ENCODE measurements at places on chromosomes 7 and 10.

DNA sequence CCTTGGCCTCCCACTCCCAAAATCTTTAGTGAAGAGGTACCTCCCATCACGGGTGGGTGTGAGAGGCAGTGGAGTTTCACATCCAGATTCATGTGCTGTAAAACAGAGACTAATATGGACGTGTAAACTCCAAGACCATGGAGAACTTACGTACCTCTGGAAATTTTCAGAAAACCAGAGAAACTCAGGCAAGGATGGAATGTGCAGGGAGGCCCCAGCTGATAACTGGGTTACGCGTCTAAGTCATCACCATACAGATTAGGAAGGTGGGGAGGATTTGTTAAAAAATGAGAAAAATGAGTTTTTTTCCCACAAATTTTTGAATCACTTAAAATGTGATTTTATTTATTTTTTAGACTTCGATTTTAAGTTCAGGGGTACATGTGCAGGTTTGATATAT is 16.3 kb upstream of the STN1 start:
- no peak for DNase-seq

- no peak for DNase-seq
Observed at GRCh38 chr7:79403451-79403850, 50.0 kb downstream of the MAGI2 start.

DNA sequence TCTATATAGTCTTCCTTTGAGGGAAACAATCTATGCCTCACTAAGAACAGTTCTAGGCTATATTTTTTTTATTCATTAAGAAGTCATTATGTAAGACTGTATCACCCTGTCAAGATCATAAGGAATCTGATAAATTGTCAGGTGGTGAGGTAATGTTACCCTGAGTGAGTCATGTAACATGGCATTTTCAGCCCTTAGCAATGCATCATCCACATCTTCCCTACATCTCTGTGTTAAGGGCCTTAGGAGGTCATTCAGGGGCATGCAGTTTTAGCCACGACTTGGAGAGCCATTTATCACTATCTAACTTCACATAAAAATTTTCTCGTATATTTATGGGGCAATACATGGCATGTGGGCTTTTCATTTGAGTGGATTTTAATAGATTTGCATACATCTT is 924.5 kb upstream of the MBL2 start:
- no peak for DNase-seq

DNA sequence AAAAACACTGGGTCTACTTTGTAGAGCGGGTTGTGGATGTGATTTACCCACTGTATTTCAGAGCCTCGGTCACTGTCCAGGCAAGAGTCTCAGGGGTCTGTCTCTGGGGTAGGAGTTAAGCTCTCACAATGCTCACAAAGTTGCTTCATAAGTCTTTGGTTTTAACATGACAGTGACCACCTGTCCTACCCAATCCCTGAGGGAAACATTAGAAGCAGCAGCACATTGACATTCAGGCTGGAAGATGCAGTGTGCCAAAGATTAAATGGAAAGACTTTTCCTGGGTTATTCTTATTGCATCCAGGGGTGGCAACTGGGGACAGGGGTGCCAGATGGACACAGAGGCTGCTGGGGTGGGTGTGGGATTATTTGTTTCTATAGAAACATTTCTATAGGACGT is 330.0 kb downstream of the RNLS start:
- no peak for DNase-seq

DNA sequence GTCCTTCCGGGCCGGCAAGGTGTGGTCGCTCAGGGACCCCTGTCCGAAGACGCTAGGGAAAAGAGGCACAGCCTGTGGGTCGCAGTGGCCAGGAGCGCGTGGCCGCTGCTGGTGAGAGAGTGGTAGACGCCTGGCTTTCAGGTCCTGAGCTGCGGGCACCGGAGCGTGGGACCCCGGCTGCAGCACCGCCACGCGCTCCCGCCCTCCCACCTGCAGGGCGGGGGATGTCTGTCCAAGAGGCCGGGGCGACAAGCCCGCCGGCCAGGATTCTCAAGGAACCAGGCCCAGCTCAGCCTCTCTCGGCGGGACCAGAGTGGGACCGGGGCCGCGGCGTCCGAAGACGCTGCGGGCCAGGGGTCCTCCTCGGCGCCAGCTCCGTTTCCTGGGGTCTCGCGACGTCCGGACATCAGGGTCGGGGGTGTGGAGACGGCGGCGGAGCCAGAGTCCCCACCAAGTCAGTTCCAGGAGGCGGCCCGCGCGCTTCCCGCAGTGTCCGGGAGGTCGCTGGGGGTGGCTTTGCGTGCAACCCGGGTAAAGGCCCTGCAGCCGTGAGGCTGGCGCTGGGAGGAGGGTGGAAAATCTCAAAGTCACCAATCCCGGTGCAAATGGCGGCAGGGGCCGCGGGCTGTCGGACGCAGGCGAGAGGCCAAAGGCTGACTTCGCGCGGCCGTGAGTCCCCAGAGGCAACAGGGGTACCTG is 5.5 kb downstream of the ZNF503 start:
- DNase-seq, result no peak

DNA sequence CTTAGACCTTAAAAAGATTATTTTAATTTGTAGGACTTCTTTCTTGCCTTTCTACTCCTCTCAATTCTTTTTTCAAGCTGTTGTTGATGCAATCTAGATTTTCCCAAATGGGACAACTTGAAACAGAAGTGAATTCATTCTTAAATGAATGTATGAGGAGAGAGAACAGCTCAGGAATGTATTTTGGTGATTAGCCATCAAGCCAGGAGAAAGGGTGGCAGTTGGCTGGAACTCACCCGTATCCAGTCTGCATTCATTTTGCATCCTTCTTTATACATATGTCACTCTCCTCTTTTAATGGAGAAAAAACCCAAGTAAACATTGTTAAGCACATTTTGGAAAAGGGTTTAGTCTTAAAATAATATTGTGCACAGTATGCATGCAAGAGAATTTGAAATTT is 251.3 kb downstream of the REEP3 start:
- no peak for DNase-seq

DNA sequence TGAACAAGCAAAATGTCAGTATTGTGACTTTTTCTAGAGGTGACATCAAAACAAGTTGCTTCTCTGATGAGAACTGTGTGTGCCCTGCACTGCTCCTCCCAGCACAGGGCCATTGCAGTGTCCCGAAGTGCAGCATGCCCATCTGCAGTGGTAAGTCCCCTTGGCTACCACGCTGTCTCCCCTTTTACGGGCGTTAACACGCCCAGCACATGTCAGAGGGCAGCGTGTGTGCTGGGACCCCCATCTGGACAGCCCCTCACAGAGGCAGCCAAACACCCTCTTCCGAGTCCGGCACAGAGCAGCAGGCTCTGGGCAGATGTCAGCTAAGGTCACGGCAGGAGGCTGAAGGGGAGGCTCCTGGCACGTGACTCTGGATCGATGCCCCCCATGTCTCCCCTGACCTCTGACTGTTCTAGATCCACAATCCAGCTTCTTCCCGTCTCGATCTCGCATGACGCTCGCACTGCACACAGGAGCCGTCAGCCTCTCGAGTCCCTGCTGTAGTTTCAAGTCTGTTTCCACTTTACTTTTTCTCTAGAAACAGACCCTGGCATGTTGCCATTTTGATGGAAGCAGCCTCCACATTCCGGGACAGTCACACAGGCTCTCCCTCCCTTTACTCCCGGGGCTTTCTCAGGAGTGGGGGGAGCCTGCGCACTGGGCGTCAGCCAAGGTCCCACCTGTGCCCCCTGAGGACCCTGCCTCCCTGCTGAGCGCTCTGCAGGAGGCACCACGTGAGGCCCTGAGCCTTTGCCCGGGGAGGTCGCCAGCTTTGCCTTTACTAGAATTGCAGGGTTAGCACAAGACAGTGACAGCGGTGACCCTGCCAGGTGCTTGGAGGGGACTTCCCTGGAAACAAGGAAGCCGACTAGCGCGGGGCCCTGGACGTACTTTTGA is 133.8 kb downstream of the TCERG1L start:
- DNase-seq, result no peak

DNA sequence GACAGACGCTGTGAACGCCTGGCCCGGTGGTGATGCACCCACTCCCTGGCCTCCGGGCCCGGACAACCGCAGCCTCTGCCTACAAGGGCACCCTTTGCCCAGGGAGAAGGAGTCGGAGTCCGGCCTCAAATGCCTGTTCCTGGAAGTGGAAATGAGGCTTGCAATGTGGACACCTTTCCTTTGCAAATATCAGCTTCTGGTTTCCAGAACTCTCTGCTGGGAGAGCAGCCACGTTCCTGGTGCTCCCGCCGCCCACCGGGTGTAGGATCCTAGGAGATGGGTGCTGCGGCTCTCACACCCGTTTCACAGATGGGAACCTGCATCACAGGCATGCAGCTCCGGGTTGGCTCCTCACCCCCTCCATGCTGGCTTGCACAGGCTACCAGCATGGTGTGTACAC is 2.9 kb downstream of the FOXL3 start:
- DNase-seq, result no peak

GRCh38 chr7:44077061-44077460 is 5.3 kb downstream of the POLM start:
- no peak for DNase-seq

- DNase-seq, result no peak
Observed at GRCh38 chr7:140060243-140060630, 2.5 kb downstream of the PARP12 start.

- DNase-seq, result peak; percentile 70
Observed at GRCh38 chr10:113960617-113961181, 83.0 kb upstream of the ADRB1 start.

GRCh38 chr7:107815254-107815882 is 12.3 kb upstream of the SLC26A3 start:
- no peak for DNase-seq

GRCh38 chr10:52864201-52865106 is 91.9 kb upstream of the MBL2 start:
- no peak for DNase-seq

GRCh38 chr10:59099481-59099880 is 77.0 kb upstream of the PHYHIPL start:
- no peak for DNase-seq

DNA sequence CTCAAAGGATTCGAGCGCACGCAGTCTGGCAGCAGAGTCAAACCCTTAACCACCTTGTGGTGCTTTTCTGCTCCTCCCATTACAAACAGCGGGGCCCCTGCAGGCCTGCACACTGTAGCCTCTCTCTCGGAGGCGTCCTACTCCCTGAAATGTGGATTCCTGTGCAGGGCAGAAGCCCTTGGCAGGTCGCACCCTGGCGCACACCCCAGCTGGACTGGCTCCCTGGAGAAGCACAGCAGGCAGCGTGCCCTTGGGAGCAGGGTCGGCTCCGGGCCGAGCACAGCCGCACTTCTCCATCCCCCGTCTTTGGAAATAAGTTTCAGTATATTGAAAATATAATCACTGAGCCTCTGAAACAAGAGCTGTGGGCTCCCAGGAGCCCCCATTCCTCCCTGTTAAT is 144.1 kb downstream of the C10orf105 start:
- no peak for DNase-seq

DNA sequence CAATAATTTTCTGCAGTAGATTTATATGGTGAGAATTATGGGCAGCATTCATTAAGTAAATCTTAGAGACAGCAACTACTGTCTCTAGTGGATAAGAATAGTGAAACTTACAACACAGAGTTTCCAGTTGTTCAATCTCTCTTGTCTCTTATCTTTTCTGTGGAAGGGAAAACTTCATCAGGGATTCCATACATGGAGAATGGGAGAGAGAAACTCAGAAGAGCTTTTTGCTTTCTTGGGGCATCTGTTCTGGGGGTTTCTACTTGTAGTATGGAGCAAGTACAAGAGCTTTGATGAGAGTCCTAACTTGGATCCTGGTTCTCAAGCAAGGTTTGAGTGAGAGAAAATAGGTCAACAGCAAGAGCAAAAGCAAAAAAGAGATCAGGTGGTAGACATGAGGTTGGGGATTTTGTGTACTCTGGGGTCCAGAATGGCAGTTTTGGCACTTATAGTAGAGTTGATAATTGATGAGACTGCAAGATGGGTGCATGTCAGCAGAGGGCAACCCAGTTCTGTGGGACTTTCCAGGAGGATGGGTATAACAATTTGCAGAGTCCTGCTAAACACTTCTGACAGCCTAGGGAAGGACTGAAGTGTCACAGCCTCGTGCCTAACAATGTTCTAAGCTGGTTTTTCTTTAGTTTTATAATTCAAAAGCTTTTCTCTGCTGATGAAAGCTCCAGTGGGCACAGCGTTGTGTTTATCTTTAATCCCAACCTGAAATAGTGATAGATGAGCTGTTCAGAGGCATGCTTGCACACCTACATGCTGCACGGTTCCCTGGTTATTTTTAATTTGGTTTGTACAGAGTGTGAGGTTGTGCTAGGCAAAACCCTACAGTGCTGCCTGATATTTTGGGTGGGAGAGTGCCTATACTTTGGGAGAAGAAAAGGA is 32.0 kb upstream of the STRIP2 start:
- DNase-seq, result no peak

- DNase-seq, result no peak
Observed at GRCh38 chr10:58302254-58302653, 32.6 kb upstream of the UBE2D1 start.
